ENCODE measurements at places on chromosomes 4 and X.

- peak; percentile 84 for DNase-seq
These were observed 112.4 kb upstream of the SPRY1 start for GRCh38 chr4:123284168-123284567.

GRCh38 chrX:24479924-24480323, 14.8 kb downstream of the PDK3 start:
- DNase-seq = no peak

DNA sequence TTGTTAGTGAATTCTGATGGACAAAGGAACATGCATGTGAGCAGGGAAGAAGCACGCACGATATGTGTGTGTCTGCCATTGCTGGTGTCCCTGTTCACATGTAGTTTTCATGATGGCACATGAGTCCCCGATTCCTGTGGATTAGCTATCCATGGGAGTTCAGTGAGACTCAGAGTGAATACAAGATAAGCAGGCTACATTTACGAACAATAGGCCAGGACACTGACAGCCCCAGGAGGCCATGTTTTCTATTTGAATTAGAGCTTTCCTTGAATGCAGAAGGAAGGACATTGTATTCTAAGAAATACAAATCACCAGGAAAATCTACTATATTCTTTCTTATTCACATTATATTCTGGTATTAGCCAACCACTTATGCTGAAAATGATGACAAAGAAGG, 171.4 kb downstream of the PPP1R2C start:
- no peak for DNase-seq

DNA sequence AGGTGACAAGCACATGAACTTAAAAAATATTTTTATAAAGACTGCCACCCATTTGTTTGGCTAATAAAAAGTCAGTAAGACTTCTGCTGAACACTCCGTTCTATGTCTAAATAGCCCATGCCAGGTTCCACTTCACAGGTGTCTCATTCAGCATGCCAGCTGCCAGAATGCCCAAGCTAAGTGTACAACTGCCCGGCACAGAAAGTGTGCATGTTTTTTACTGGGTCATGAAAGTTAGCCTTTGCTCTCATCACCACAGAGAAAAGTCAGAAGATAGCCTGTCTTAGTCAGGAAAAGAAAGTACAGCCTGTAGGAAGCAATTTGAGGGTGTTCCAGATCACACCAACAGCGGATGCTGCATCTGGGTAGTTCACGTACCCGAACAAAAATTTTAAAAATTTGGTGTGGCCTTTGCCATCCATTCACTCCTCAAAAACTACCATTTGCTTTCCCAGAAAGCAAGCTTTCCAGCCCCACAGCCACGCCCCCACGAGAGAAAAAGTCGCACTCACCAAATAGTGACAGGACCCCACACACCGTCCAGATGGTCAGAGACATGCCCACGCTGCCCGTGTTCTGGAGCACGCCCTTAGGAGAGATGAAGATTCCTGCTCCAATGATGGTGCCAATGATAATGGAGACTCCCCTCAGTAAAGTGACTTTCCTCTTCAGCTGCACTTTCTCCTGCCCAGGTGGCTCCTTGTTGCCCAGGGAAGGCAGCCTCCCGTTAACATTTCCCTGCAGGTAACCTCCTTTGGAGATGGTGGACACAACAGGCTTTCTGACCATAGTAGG, 671 bp downstream of the SLC7A11 start:
- DNase-seq = peak; percentile 76

- DNase-seq = peak; percentile 38
These were observed 209.3 kb downstream of the UGT8 start for GRCh38 chr4:114807759-114808404.

All from fibroblast of skin of back (primary cell).